Cortex of kidney (tissue), 1 donor: ENCODE measurements at places on chromosomes 16 and 17.

GRCh38 chr16:22397931-22398330 is 23.5 kb upstream of the CDR2 start:
- no peak for DNase-seq

GRCh38 chr16:4293822-4294457 is 21.1 kb upstream of the TFAP4 start:
- DNase-seq = no peak

- DNase-seq = no peak
Measured at GRCh38 chr17:18039535-18040260, 490 bp downstream of the GID4 start.

GRCh38 chr16:8568231-8568617 is 22.1 kb downstream of the TMEM114 start:
- no peak for DNase-seq

- no peak for DNase-seq
Measured at GRCh38 chr16:28987170-28987853, 2.5 kb downstream of the LAT start.

GRCh38 chr17:6323626-6324356 is 111.1 kb downstream of the AIPL1 start:
- DNase-seq = no peak

- no peak for DNase-seq
Measured at GRCh38 chr17:70308618-70309017, 139.3 kb downstream of the KCNJ2 start.

- DNase-seq = no peak
Measured at GRCh38 chr16:80986557-80986956, 20.1 kb downstream of the CMC2 start.
